ENCODE measurements at places on chromosomes 1 and 21. TPM values are rescaled to one million over a fixed set of nuclear protein-coding genes. Genes with fewer than 3 reads are reported as not detected.

DNA sequence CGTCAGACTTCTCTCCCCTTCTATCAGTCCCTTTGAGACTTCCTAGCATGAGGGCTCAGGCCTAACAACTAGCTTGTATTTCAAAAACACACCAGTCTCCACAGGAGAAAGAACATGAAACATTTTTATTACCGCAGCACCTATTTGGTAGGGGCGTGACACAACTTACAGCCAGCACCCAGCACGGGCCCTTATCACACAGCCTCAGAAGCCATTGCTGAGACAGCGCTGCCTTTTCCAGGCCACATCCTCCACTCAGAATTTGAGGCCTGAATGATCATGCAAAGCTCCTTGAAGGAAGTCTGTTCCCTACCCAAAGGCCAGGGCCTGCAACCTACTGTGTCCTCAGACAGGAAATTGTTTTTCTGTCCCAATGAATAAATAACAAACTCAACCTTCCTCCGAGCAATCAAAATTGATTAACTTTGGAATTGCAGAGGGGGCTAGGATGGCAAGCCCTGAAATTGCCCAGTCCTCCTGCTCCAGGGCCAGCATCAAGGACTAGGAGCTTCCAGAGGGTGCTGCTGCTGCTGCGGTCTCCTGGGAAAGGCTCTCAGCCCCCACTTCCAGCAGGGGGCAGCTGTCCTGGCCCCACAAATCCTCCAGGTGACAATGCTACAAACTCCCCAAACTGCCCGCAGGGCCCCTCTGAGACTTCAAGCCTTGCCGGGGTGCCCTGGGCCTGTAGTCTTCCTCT is 94.3 kb upstream of the GALNT2 start:
- DNase-seq, result no peak

EDARADD gene
- 5.9 TPM for polyA plus RNA-seq

- no peak for DNase-seq
Measured at GRCh38 chr1:62476525-62477219, 39.8 kb downstream of the USP1 start.

DNA sequence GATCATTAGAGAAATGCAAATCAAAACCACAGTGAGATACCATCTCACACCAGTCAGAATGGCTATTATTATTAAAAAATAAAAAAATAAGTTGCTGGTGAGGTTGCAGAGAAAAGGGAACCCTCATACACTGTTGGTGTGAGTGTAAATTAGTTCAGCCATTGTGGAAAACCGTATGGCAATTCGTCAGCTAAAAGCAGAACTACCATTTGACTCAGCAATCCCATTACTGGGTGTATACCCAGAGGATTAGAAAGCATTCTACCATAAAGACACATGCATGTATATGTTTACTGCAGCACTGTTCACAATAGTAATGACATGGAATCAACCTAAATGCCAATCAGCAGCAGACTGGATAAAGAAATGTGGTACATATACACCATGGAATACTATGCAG is 42.2 kb downstream of the GIPC2 start:
- DNase-seq, result no peak

GRCh38 chr1:240192851-240193250 is 101.2 kb downstream of the FMN2 start:
- DNase-seq, result no peak

DNA sequence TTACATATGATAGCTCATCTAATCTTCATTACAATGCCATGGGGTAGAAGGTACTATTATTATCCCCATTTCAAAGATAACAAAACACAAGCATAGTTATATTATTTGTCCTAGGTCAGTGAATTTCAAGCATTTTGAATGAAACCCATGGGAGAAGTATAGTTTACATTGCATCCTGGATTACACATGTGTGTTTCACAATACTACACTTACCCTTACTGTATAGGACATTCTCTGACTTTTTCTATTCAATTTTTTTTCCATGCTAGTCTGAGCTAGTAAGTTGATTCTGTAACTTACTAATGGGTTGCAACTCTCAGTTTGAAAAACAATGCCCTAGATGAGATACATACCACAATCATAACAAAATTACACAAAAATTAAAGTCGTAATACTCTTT is 8.7 kb upstream of the GPX7 start:
- no peak for DNase-seq

GRCh38 chr1:219442611-219443061 is 170.3 kb downstream of the ZC3H11B start:
- no peak for DNase-seq

- no peak for DNase-seq
Measured at GRCh38 chr1:205915354-205915990, 27.8 kb downstream of the SLC26A9 start.

DNA sequence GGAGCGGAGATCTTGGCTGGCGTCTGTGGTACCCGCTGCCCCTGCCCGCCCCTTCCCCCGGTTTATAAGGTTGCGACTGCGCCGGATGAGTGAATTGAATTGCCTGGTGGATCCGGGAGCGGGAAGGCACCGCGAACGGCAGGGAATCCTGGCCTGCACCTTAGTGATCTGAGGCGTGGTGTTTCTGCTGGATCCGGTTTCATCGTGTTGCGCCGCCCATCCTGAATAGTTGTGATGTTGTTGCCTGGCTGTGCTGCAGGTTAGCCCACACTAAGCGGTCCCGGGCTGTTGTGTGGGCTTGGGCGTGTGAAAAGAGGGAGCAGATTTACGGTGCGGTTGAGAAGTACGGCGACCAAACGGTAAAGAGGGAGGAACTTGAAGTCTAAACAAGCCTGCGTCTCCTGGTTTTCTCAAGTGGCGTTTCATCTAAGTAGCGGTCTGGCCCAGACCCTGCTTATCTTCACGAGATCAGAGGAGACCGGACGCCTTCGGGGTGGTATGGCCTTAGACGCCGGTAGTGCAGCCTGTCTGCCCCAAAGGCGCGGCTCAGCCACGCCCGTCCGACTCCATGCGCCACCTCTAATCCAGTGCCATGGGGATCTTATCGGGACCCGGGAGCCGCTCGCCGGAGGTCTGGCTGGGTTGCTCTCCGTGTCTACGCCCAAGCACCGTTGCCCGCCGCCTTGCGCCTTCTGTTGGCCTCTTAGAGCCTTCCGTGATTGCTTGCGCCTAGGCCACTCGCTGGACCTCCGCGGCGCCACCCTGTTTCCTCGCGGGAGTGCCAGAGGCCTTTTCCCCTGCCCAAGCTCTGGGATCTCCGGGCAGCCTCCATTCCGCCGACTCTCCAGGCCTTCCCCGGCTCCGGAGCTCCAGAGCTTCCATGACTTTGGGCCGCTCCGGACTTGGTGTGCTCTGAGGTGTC is 87.5 kb upstream of the RHOU start:
- DNase-seq, result no peak

GRCh38 chr1:64843675-64844074 is 98.8 kb downstream of the RAVER2 start:
- DNase-seq, result no peak

- no peak for DNase-seq
Measured at GRCh38 chr1:145714524-145715111, 4.7 kb upstream of the CD160 start.
